ENCODE measurements at places on chromosomes 4 and X. TPM values are rescaled to one million over a fixed set of nuclear protein-coding genes. Genes with fewer than 3 reads are reported as not detected.

Gene SGMS2
- 331 TPM for total RNA-seq

Gene IL21
- total RNA-seq: not detected

Gene PHOX2B
- total RNA-seq: not detected

Gene RAB41
- total RNA-seq: not detected

Gene PAK3
- total RNA-seq: 2.4 TPM

Measured in tracheal epithelial cell (primary cell).